ENCODE measurements at places on chromosomes 5 and 9.

DNA sequence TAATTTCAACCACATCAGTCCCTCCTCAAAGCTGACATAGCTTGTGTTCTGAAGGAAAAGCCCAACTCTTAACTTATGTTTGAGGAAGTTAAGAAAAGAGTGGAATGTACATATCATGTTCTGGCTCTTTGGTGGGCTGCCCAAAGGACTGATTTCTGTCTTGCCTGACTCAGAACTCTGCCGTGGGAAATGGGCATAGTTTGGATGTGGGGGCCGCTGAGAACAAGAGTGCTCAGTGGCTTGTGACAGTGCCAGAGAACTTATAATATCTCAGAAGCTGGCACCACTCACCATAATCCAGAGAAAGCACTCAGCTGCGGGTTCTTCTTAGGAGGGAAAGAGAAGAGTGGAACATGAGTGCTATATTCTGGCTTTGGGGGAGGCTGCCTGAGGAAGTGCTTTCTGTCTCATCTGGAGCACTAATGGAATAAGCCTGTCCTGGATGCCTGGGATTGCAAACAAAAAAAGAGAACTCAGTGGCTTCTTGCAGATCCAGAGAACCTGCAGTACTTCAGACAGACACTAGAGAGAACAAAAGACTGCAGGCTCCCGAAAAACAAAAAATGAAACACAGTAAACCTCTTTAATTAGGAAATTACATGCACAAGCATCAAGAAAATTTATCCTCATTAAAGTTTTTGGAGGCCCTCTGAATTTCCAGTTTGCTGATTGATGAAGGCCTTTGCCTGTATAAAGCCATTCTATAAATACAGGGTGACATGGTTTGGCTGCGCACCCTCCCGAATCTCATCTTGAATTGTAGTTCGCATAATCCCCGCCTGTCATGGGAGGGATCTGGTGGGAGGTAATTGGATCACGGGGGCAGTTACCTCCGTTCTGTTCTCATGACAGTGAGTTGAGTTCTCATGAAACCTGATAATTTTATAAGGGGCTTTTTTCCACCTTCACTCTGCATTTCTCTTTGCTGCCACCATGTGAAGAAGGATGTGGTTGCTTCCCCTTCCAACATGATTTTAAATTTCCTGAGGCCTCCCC lies 207.0 kb downstream of the DMAC1 start:
- DNase-seq, result no peak

DNA sequence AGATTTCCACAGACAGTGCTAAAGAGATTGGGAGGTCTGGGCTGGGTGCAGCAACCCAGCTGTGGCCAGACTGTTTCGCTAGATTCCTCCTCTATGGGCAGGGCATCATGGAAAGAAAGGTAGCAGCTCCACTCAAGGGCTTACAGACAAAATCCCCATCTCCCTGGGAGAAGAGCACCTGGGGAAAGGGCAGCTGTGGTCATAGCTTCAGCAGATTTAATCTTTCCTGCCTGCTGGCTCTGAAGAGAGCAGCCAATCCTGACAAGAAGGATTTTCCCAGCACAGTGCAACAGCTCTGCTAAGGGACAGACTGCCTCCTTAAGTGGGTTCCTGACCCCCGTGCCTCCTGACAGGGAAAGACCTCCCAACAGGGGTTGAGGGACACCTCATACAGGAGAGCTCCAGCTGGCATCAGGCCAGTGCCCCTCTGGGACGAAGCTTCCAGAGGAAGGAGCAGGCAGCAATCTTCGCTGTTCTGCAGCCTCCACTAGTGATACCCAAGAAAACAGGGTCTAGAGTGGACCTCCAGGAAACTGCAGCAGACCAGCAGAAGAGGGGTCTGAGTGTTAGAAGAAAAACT lies 1379.3 kb upstream of the ACO1 start:
- no peak for DNase-seq

DNA sequence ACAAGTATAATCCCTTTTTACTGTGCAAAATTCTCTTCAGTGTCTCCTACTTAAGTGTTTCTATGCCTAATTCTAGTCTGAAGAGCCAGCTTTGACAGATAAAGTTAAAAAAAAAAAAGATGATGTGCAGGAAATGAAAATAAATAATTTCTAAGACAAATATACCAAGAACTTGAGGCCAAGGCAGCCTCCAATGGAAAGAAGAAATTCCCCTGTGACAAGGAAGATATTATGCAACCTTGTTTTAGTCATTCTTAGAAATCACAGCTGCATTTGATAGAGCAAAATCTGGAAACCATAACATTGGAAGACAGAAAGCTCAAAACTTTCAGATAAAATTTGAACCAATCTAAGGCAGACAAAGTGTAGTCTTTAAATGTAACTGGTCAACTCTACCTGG lies 375.9 kb upstream of the TLE4 start:
- DNase-seq, result no peak

DNA sequence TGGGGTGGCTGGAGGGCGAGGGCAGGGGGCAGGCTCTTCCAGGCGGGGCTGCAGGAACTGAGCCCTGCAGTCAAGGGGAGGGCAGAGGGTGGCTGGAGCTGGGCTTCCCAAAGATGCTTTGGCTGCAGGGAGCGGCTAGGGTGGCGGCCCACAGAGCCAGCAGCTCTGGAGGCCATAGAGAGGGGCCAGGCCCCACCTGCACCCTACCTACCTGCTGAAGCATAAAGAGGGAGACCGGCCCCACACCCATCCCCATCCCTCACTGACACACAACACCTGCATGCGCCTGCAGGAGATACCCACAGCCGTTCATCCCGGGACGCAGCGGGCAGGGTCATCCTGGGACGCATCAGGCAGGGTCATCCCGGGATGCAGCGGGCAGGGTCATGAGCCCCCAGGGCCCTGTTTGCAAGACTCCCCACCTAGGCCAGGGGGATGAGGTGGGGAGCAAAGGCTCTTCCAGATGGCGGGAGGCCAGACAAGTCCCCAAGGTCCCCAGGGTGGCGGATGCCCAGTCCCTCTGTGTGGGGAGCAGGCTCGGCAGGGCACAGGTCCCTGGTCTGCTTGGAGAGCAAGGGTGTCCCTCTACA lies 39.8 kb upstream of the NOTCH1 start:
- no peak for DNase-seq

All from stimulated activated CD8-positive, alpha-beta memory T cell treated with anti-CD3 and anti-CD28 coated beads, Interleukin-2, amount 100 ng/mL, for 1 hour (primary cell).